ENCODE measurements at places on chromosomes 4 and X.
A peak's percentile ranks its signal among the peaks of the same experiment; 100 is the strongest.

DNA sequence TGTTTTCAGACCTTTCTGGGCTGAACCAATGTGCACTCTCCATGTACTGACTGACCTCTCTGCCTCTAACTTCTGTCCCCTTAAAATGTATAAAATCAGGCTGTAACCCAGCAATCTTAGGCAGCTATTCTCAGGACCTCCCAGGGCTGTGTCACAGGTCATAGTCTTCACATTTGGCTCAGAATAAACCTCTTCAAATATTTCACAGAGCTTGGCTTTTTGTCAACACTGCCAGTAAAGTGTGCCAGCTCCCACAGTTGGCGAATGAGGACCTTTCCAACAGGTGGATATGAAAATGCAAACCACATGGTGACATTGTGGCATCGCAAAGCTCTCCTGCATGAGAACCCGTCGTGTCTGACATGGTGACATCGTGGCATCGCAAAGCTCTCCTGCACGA is 76.4 kb downstream of the ACOX3 start:
- peaks cover 24% of the 10 kb centered on the region for H3K36me3 ChIP-seq
- no peaks in the 10 kb centered on the region for H3K4me1 ChIP-seq
- H3K4me3 ChIP-seq, result no peak overlapping the region
- H3K27me3 ChIP-seq, result no peaks in the 10 kb centered on the region
- H3K27ac ChIP-seq, result no peak overlapping the region

- H3K4me3 ChIP-seq, result no peak overlapping the region
- no peaks in the 10 kb centered on the region for H3K27me3 ChIP-seq
- no peak for DNase-seq
- no peak overlapping the region for H3K27ac ChIP-seq
- no peaks in the 10 kb centered on the region for H3K36me3 ChIP-seq
Observed at GRCh38 chrX:108722561-108722960, 13.8 kb downstream of the IRS4 start.

DNA sequence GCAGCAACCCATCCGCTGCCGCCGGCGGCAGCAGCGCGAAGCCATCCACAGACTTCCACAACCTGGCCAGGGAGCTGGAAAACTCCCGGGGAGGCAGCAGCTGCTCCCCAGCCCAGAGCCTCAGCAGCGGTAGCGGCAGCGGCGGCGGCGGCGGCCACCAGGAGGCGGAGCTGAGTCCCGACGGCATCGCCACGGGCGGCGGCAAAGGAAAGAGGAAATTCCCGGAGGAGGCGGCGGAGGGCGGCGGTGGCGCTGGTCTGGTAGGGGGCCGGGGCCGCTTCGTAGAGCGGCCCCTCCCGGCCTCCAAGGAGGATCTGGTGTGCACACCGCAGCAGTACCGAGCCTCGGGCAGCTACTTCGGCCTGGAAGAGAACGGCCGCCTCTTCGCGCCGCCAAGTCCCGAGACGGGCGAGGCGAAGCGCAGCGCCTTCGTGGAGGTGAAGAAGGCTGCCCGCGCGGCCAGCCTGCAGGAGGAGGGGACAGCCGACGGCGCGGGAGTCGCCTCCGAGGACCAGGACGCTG is 4.9 kb downstream of the PRDM8 start:
- peak overlapping the region; percentile 79 for H3K4me3 ChIP-seq
- peaks cover 4% of the 10 kb centered on the region for H3K27me3 ChIP-seq
- peaks cover 23% of the 10 kb centered on the region for H3K4me1 ChIP-seq
- H3K36me3 ChIP-seq, result no peaks in the 10 kb centered on the region
- peak overlapping the region; percentile 81 for H3K27ac ChIP-seq

DNA sequence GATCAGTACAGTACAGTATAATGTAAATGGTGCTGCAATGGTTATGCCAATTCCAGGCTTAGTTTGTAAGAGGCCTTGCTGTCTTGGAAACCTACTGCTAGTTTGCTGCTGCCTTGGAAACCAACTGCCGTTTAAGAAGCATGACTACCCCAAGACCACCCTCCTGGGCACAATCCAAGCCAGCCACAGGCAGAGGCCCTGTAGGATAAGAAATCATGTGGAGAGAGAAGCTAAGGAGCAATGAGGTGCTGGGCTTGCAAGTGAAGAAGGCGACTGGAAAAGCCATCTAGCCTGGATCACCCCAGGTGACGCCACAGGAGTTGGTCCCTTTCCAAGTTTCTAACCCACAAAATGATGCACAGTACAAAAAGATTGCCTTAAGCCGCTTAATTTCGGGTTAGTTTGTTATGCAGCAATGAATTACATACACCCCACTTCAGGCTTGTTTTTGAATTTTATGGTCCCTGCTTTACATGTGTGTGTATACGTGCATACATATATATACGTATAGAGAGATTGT is 16.9 kb downstream of the ZFP42 start:
- DNase-seq, result no peak
- H3K4me1 ChIP-seq, result no peaks in the 10 kb centered on the region
- no peaks in the 10 kb centered on the region for H3K27me3 ChIP-seq

- no peaks in the 10 kb centered on the region for H3K4me1 ChIP-seq
- H3K36me3 ChIP-seq, result no peaks in the 10 kb centered on the region
- no peak overlapping the region for H3K27ac ChIP-seq
- no peak for DNase-seq
- no peak overlapping the region for H3K4me3 ChIP-seq
Observed at GRCh38 chr4:108889696-108890483, 127.0 kb upstream of the ETNPPL start.

GRCh38 chr4:91325495-91325894 is 978.3 kb upstream of the GRID2 start:
- no peaks in the 10 kb centered on the region for H3K4me1 ChIP-seq
- no peaks in the 10 kb centered on the region for H3K36me3 ChIP-seq
- no peak overlapping the region for H3K4me3 ChIP-seq
- no peaks in the 10 kb centered on the region for H3K27me3 ChIP-seq
- no peak for DNase-seq
- H3K27ac ChIP-seq, result no peak overlapping the region

GRCh38 chr4:149280806-149281205 is 534.8 kb downstream of the IQCM start:
- H3K27ac ChIP-seq, result no peak overlapping the region
- H3K27me3 ChIP-seq, result no peaks in the 10 kb centered on the region
- no peak overlapping the region for H3K4me3 ChIP-seq
- H3K4me1 ChIP-seq, result no peaks in the 10 kb centered on the region

GRCh38 chr4:165299399-165300060 is 27.9 kb upstream of the MSMO1 start:
- peaks cover 44% of the 10 kb centered on the region for H3K36me3 ChIP-seq
- H3K4me3 ChIP-seq, result no peak overlapping the region
- H3K27ac ChIP-seq, result no peak overlapping the region
- H3K4me1 ChIP-seq, result peaks cover 32% of the 10 kb centered on the region

DNA sequence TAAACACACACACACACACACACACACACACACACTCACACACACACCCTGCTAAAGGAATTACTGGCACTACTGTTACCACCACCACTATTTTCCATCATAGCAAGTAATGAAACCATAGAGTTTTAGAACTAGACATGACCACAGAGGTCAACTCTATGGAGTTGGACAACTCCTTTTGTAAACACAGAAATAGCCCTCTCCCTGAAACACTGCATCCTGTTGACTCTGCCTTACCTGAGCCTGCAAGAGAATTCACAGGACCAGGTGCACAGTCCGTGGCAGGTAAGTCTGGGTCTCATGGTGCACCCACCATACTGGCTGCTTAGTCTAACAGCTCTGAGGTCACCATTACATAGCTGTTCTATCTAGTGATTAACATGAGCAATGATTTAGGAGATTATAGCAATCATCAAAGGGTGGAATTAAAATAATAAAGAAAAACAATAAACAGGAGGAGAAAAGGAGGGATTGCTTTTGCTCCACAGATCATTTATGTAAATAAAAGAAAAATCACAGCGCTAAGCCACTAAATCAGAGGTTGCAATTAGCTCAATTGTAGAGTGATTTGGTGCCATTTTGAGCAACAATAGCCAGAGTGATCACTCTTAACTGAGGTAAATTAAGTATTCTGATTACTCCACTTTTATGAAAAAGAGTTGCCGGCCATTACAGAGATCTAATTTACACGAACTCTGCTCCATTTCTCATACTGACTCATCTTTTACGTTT is 340.0 kb upstream of the RASGEF1B start:
- DNase-seq, result no peak
- H3K4me1 ChIP-seq, result no peaks in the 10 kb centered on the region
- H3K4me3 ChIP-seq, result no peak overlapping the region

DNA sequence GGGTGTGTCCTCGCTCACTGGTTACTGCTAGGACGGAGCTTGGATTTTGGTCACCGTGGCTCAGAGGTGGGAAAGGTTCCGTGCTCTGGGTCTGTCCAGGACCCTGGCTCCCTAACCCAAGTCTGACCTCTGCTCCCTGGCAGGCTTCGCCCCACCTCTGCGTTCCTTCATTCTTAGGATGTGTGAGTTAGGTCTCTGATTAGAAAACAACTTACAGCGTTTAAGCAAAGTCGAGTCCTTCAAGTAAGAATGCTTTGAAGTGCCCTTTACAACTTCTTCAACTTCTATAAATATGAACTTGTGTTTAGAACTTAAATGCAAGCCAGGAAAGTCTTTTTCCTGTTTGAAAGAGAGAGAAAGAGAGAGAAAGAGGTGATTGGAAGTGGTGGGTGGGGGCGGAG is 891 bp downstream of the TLR2 start:
- no peak overlapping the region for H3K27ac ChIP-seq
- peaks cover 5% of the 10 kb centered on the region for H3K27me3 ChIP-seq
- H3K36me3 ChIP-seq, result peaks cover 25% of the 10 kb centered on the region
- peaks cover 12% of the 10 kb centered on the region for H3K4me1 ChIP-seq
- DNase-seq, result no peak

- no peaks in the 10 kb centered on the region for H3K27me3 ChIP-seq
- no peaks in the 10 kb centered on the region for H3K4me1 ChIP-seq
- no peak for DNase-seq
- H3K36me3 ChIP-seq, result no peaks in the 10 kb centered on the region
Observed at GRCh38 chrX:50614460-50614859, 143.8 kb upstream of the DGKK start.

DNA sequence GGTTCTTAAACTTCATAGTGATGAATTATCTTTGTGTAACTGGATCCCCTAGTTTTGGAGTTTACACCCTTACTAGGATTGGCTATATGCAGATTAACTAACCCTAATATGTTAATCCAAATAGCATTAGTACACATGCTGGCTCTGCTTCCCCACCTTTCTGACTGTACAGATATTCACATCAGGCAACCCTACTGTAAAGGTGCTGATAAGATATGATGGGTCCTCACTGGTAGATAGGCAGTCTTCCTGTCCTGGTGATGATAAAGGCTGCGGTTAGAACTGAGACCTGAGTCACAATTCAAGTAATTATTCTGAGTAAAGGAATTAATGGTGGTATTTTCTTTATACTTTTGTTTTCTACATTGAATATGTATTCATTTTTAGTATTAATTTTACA is 118.6 kb downstream of the COL4A5 start:
- no peaks in the 10 kb centered on the region for H3K36me3 ChIP-seq
- H3K4me3 ChIP-seq, result no peak overlapping the region
- DNase-seq, result no peak
- no peaks in the 10 kb centered on the region for H3K4me1 ChIP-seq
- H3K27ac ChIP-seq, result no peak overlapping the region

Data from activated B cell treated with CpG ODN at 0.5 μM for 24 hours (primary cell).